ENCODE measurements at places on chromosomes 13 and 19.

- DNase-seq: no peak
Observed at GRCh38 chr19:11535792-11536595, 2.7 kb upstream of the CNN1 start.

DNA sequence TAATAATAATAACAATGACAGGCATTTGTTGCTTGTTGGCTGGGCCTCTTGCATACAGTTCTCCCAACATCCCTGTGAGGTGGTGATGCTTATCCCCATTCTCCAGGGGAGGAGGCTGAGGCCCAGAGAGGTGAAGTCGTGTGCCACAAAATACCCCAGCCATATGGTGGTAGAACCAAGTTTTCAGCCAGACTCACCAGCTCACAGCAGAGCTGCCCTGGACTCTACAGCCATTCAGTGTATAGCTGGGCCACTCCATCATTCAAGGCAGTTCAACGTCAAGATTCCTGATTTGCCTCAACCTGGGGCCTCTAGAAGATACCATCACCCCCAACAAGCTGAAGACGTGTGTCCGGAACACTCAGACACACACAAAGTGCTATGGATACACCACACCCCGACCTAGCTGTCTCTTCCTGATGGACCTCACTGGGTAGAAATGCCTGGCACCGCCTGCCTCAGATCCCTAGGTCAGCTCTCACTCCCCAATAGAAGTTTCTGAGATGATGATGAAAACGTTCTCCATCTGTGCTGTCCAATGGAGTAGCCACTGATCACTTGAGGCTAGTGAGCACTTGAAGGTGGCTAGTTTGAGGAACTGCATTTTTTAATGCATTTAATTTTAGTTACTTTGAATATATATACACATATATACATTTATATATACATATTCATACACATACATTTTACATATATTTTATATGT is 4.3 kb upstream of the CEACAM19 start:
- no peak for DNase-seq

DNA sequence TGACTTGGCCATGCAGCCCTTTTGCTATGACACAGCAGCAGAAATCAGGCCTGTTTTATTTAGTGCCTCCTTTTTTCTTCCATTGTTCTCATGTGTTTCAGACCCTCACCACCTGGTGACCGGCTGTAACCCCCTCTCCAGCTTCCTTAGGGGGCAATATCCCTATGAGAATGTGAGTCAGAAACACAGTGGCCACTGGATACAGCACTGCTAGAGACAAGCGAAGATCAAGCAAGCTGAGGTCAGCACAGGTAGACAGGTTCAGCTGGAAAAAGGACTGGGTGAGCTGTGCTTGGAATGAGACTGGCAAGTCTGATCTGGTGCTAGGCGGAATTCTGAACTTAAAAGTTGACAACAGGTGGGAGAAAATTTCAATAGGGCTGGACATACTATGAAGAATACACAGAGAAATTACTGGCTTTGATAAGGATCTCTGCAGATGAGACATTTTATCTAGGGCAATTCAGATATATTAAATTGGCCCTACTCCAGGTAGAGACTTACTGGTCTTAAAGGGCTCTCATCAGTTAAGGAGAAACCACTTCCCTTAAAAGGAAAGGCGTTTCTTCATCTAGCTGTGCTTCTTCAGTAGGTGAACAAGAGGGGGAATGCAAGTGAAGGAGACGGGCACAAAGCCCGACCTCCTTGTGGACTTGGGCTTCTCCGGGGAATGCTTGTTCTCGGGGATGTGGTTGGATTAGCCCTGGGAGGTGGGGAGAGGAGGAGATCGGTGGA is 83.3 kb downstream of the ERCC5 start:
- no peak for DNase-seq

- no peak for DNase-seq
Observed at GRCh38 chr13:103431856-103432255, 365.6 kb upstream of the SLC10A2 start.

- no peak for DNase-seq
Observed at GRCh38 chr13:29884671-29885430, 34.4 kb upstream of the UBL3 start.

GRCh38 chr19:47414469-47414868 is 4.9 kb downstream of the MEIS3 start:
- no peak for DNase-seq
